ENCODE measurements at places on chromosomes 16 and 17.

- no peak for DNase-seq
Observed at GRCh38 chr17:41404024-41404671, 6.7 kb upstream of the KRT31 start.

GRCh38 chr17:14506364-14506763 is 205.5 kb downstream of the HS3ST3B1 start:
- no peak for DNase-seq

DNA sequence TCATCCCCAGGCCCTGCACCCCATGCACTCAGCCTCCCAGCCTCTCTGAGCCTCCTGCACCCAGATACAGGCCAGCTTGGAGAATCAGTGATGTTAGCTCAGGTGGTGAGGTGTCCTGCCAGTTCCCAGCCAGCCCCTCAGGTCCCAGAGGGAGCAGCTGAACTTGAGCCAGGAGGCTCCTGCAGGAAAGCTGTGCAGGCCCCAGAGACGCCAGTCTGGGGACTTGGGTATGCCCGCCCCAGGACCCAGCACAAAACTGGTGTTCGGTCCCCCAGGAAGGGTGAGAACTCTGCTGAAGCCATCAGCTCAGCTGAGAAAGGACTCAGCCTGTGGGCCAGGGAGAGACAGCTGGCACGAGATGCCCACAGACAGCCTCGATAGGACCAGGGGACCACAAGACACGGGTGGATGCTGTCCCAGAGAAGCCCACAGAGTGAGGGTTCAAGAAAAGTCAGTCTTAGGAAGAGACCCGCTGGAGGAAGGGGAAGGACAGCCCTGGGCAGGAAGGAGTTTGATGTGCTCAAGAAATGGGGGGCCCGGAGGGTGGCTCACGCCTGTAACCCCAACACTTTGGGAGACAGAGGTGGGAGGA is 11.0 kb downstream of the ENDOV start:
- no peak for DNase-seq

DNA sequence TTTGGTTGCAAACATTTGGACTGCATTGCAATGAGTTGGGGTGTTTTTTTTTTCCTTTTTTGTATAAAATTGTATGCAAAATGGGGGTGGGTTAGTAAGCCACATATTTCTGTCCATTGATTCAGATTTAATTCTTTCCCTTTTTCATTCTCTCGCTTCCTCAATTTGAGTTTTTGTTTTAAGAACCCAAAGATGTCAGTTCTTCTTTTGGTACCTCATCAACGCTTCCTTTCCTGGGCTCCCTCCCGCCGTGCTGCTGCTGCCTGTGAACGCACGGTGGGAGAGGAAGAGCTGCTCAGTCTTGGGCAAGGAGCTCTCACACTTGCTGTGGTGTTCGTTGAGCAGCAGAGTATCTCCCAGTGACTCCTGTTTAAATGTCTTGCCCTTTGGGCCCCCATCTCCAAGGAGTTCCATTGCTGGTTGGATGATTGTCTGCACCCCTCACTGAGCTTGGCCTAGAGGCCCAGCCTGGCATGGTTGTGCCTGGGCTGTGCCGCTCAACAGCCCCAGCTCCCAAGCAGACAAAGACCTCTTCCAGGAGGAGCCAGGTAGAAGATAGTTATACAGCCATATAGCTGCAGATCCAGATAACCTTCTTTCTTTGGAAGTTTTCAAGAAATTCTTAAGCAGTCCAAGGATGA is 13.6 kb downstream of the UBFD1 start:
- DNase-seq: no peak

GRCh38 chr17:72397687-72398086 is 276.9 kb downstream of the SOX9 start:
- DNase-seq: no peak

- no peak for DNase-seq
Observed at GRCh38 chr16:50955311-50955710, 195.8 kb downstream of the SALL1 start.

DNA sequence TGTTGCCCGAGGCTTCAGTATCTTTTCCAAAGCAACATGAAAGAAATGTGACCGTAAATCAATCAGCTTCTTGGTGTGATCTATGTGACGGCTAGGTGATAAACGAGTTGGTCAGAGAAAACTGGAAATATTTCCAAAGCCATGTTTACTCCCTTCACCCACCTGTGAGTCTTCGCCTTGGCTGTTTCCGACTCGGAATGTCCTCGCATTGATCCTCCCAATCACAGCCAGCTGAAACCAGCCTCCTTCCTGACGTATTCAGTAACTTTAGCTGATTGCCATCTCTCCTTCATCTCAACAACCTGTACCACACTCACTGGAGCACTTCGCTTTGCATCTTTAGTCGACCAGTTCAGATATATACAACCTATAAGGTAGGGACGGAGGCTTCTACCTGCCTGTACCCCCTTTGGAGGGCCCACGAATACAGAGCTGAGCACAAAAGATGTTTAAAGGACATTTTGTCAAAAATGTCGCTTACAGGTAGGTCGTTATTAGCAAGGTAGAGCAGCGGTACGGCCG is 705 bp downstream of the KRABD2 start:
- DNase-seq: no peak
